ENCODE measurements at places on chromosomes 5 and 9.
A peak's percentile ranks its signal among the peaks of the same experiment; 100 is the strongest.

DNA sequence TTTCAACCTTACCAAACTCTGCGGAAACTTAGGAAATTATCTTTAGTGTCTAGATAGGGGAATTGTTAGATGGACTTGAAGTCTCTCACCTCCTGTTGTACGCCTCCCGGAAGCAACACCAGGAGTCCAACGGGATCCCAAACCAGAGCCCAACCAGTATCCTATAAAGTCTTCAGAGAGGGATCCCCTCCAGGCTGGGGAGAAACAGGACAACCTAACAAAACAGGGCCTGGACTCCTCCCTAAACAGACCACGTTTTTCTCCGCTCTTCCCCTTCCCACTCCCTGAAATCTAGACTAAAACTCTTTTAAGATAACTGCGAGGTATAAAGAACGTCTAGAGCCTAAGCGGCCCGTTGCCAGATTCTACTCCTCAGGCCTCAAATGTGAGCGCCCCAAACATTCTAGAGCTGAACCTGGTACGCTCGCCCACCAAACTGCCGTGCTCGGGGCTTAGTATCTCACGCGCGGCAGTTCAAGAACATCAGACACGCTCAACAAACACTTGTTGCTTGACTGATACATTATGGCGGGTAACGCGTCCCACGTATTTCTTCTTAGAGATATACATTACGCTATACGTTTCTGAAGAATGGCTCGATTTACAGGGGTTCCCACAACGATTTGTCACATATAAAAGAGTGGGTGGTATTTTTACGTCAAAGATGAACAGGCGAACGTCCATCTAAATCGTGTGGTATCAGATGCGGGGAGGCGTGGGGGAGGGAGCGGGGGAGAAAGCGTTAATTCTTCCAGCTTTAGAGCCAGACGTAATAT lies 663 bp upstream of the SMIM27 start:
- no peak for DNase-seq

DNA sequence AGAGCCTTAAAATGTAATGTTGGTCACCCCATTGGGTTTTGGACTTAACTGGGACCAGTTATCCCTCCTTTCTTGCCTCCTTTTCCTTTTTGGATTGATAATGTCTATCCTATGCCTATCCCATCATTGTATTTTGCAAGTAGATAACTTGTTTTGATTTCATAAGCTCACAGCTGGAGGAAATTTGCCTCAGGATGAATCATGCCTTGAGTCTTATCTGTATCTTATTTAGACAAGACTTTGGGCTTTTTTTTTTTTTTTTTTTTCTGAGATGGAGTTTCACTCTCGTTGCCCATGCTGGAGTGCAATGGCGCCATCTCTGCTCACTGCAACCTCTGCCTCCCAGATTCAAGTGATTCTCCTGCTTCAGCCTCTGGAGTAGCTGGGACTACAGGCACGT lies 443.3 kb downstream of the DNAH5 start:
- DNase-seq = no peak

- DNase-seq = no peak
Measured at GRCh38 chr9:89349607-89350006, 31.3 kb downstream of the SECISBP2 start.

- DNase-seq = no peak
Measured at GRCh38 chr9:112193572-112194288, 18.6 kb upstream of the SUSD1 start.

DNA sequence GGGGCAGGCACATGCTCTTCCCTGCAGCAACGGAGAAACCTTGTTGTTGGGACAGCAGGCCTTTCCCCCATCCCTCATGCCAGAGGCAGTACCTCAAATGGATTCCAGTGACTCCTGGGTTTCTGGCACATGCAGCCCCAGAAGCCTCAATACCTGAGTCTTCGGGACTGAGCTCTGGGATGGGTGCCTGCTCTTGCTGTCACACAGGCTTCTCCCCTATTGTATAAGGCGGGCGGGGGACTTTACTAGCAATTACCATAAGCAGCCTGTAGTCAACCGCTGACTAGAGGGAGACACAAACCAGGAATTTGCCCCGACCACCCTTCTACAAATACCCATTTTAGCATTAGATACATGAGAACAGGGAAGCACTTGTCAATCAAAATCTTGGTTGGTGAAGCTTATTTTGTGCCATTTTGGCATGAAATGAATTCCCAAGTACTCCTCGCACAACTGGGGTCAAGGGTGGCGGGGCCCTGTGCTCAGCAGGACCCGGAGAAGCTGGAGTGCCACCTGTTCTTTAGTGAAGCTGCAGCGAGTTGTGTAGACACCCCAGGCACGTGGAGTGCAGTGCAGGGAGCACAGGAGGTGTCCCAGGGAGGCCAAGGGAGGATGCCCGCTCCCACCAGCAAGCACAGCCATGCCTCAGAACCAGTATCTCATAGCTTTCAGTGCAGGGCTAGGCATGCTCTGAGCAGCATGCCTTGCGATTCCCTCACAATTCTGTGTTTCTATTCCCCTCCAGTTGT lies 21.2 kb downstream of the S1PR3 start:
- DNase-seq = no peak

DNA sequence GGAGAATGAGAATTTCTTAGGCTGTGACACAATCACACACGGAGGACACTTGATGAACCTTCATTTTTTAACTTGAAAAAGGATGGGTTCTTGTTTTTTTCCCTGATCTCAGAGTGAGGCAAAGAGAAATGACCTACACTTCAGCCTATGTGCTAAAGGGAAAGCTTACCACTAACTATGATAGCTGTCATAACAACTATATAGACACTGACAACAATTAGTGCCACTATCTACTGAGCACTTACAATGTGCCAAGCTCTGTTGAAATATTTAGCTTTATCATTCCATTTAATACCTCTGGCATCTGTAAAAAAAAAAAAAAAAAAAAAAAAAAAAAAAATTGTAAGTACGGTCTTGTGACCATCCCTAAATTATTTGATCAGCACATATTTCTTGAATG lies 135.9 kb upstream of the WWC1 start:
- DNase-seq = no peak

- no peak for DNase-seq
Measured at GRCh38 chr5:151184316-151185042, 26.9 kb upstream of the ANXA6 start.

DNA sequence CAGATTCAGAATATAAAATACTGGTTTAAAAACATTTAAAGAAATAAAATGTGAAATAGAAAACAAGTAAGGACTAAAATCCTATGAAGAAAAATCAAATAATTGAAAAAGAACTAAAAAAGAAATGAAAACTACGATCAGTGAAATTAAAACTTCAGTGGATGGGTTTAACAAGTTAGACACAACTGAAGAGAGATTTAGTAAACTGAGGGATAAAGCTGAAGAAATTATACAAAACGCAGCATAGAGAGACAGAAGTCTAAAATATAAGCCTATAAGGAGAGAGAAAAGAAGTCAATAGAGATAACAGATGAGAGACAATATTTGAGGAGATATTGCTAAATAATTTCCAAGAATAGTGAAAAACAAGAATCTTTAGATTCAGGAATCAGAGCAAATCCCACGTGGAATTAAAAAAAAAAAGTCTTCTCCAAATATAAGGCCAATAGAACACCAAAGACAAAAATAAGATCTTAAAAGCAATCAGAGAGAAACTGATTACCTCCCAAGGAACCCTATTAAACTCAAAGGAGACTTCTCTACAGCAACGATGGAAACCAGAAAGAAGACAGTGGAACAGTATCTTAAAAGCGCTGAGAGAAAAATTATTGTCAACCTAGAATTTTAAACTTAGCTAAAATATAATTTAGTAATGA lies 59.6 kb upstream of the ABL1 start:
- no peak for DNase-seq

- DNase-seq = peak; percentile 54
Measured at GRCh38 chr9:70340572-70340971, 73.9 kb downstream of the KLF9 start.

DNA sequence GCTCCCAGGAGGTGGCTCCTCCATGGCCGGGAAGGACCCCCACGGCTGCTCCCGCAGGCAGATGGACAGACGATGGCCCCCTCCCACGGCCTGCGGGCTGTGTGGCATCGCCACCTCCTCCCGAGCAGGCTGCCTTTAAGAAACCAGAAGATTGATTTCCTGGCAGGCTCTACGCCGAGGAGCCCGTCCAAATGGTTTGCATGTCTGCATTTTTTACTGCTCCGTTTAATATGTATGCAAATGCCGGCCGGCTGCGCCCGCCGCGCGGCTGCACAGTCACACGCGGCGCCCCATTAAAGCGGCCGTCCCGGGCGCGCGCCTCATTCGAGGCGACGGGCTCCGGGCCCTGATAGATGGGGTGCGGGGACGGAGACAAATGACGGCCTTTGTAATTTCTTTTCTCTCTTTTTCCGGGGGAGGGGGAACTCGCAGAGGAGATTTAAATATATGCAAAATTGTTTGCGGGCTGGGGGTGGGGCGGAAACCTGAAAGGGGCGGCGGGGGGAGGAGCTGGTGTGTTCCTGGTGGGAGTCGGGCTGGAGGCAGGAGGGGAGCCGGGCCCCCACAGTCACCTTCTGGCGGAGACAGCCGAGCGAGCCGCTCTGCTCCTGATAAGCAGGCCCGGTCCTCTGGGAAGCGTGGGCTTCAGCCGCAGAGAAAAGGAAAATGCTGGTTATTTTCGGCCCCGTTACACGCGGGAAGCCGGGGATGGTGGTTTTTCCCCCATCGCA lies 158.7 kb upstream of the IER5L start:
- DNase-seq = peak; percentile 79

- DNase-seq = no peak
Measured at GRCh38 chr5:176429972-176430371, 13.6 kb upstream of the CLTB start.

GRCh38 chr9:125472562-125472925 lies 210.9 kb downstream of the GAPVD1 start:
- no peak for DNase-seq

All from umbilical cord (tissue), 2 donors.